NCI-H2029 (cell line): ENCODE measurements at places on chromosomes 6 and 20.

DNA sequence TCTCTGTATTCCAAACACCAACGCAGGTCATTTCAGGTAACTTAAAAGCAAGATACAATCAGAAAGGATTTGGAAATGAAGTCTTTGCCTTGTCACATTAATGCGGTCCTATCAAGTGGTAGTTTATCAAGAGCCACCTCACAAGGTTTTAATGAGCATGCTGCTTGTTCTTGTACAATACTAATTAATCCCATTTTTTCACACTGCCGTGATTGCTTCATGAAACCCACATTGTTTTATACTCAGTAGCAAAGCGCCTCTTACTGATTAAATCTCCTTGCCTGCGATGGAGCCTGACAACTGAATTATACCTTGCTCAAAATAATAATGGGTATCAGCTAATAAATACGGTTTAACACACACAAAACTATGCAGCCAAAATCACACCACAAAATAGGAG is 234.1 kb upstream of the TSHZ2 start:
- DNase-seq, result no peak

- no peak for DNase-seq
These were observed 77.1 kb downstream of the ANKEF1 start for GRCh38 chr20:10111959-10112250.

DNA sequence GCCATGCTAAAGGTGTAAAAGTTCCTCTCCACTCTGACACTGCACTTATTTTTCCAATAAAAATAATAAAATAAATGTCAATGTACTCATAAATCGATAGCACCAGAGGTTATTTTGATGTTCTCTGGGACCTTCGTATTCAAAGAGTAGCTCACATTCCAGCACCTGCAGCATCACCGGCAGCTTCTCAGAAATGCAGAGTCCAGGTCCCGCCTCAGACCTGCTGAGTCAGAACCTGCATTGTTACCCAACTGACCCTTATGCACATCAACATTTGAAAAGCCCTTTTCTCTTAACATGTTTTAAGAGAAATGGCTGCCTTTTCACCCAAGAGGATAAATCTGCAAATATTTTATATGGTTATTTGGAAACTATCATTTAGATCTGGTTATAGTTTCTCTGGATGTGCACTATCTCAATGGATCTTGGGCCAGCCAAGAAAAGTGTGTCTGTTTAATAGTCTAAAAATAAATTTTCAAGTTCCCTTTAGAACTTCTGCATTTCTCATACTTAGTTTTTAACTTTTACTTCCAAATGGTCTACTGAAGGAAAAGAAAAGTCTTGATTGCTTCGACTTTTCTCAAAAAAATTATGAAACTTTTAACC is 216.2 kb upstream of the PRDM1 start:
- DNase-seq, result no peak

- peak; percentile 86 for DNase-seq
These were observed 58.5 kb upstream of the CEP85L start for GRCh38 chr6:118709859-118710350.

- no peak for DNase-seq
These were observed 744 bp downstream of the VSX1 start for GRCh38 chr20:25081065-25081729.

DNA sequence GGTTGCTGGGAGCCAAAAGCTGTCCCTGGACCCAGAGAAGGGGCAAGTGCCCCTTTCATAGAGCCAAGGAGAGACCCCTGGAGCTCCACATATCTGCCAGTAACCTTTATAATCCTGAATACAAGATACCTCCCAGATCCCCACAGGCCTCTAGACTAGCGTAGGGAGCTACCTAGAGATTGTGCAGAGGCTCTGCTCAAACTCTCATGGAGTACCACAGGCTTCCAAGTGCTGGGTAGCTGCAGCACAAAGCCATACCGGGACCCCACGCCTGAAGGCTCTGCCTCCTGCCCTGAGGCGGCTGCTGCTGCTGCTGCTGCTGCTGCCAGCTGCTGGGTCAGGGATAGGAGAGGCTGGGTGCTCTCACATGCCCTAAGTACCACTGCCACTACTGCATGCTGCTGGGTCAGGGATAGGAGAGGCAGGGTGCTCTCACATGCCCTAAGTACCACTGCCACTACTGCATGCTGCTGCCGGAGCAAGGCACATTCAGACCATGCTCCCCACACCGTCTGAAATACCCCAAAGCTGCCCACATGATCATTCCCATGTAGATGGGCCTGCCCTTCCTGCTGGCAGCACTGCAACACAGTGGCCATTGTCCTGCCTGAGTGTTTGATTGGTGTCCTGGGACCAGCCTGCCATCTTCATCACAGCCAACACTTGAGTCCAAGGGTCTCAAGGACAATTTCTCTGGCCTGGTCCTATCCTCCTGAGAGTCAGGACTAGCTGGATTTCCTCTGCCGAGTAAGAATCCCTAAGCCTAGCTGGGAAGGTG is 1434.3 kb upstream of the ADGRB3 start:
- DNase-seq, result no peak

GRCh38 chr6:96227135-96227534 is 211.4 kb downstream of the FUT9 start:
- no peak for DNase-seq

- no peak for DNase-seq
These were observed 242.8 kb downstream of the FARS2 start for GRCh38 chr6:5504078-5504477.
